ENCODE measurements at places on chromosomes 4 and X.
A peak's percentile ranks its signal among the peaks of the same experiment; 100 is the strongest.

- no peak for DNase-seq
These were observed 482.2 kb downstream of the CFAP47 start for GRCh38 chrX:36401774-36402173.

DNA sequence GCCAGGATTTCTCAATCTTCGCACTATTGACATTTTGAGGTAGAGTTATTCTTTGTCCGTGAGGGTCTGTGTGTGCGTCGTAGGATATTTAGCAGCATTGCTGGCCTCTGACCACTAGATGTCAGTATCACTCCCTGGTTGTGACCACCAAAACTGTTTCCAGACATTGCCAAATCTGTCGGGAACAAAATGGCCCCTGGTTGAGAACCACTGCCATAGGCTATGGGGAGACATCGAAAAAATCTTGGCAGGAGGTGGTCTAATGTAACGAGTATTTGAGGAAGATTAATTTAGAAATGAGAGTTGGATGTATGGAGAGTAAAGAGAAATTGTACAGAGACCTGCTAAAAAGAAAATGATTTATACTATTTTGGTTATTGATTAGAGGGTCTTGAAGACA is 108.4 kb downstream of the DOCK11 start:
- DNase-seq = peak; percentile 4

- DNase-seq = no peak
These were observed 82.4 kb downstream of the ATP10D start for GRCh38 chr4:47567511-47567910.

DNA sequence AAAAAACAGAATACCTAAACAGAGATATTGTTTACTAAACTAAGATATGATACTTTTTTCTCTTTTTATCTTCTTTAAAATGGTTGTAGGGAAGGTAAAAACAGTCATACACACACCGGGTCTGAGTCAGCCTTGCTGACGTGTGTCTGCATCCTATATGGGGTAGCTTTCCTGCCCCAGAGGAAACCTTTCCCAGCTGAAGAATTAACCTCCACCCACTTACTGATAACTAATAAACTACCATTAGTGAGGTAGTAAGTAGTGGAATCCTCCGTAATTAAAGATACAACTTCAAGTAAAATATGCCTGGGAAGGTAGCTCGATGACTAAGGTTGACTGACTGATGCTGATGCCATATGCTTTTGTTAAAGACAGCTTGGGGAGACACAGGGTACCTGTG is 312.2 kb downstream of the DCTD start:
- no peak for DNase-seq

- no peak for DNase-seq
These were observed 434.3 kb downstream of the PDGFC start for GRCh38 chr4:156537286-156537685.

DNA sequence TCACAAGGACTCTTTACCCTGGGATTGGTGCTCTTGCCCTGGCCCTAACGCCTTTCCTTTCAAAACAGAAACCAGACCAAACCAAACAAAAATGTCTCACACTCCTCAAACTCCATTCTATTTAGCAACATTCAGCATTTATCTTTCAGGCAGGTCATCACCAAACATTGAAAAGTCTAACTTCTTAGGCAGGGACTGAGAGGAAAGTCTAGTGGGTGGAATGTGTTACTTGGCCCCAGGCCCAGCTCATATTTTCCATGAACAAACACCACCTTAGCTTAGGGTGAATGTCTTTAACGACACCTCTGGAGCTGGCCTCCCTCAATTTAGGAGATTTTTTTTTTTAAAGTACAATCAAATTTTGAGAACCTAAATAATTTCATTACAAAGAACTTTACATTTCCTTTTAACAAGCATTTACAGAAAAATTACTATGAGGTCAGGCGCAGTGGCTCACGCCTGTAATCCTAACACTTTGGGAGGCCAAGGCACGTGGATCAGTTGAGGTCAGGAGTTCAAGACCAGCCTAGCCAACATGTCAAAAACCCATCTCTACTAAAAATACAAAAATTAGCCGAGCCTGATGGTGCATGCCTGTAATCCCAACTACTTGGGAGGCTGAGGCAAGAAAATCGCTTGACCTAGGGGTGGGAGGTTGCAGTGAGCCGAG is 10.2 kb upstream of the N4BP2 start:
- DNase-seq = peak; percentile 11

GRCh38 chr4:10982305-10982704 is 297.7 kb upstream of the CLNK start:
- no peak for DNase-seq

- DNase-seq = no peak
These were observed 62.6 kb downstream of the DCLK2 start for GRCh38 chr4:150140774-150141400.

DNA sequence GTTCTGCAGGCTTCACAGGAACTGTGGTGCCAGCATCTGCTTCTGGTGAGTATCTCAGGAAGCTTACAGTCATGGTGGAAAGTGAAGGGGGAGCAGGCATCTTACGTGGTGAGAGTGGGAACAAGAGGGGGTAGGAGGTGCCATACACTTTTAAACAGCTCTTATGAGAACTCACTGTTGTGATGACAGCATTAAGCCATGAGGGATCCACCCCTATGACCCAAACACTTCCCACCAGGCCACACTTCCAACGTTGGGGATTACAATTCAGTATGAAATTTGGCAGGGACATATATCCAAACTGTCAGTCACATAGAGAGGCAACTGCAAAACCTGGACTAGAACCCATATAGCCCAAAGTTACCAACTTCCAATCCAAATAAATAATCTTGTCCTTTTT is 43.1 kb upstream of the ZCCHC12 start:
- no peak for DNase-seq

DNA sequence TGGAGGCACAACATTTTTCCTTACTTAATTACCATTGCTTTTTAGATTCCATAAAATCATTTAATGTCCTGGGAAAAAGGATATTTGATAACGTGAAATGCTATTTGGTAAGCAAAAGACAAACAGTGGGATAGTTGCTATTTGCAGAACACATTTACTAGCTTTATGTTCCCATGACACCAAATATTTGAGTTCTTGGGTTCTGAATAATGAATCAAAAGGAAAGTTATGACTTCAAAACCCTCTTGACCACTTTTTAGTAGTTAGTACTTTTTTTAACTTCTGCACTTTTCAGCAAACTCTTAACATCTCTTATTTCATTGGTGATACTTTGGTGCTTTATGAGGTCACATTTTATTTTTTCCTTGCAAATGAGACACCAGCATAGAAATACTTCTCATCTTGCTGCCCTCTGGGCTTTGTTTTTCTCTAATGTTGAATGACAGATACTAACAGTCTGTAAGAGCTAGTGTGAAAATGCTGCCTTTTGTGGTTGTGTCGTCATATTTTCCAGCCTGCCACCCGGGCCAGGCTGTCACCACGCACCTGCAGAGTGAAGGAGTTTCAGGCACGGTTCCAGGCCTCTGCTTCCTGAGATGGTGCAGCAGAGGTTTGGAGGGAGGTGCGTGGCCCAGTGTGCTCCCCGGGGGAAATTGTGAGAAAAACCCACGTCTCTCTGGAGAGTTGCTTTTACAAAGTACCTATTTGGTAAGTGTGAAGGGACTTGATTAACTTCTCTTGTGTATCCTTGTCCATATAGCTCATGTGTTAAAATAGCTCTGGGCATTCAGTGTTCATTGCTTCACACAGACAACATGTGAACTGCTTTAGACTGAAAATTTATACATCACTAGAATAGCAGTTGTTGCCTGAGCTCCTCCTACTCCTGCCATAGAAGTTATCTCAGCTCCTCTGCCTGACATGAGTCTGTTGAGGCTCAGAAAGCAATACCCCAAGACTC is 34.7 kb downstream of the MSL3 start:
- peak; percentile 51 for DNase-seq

GRCh38 chrX:103640401-103641155 is 11.8 kb downstream of the TCEAL1 start:
- no peak for DNase-seq

DNA sequence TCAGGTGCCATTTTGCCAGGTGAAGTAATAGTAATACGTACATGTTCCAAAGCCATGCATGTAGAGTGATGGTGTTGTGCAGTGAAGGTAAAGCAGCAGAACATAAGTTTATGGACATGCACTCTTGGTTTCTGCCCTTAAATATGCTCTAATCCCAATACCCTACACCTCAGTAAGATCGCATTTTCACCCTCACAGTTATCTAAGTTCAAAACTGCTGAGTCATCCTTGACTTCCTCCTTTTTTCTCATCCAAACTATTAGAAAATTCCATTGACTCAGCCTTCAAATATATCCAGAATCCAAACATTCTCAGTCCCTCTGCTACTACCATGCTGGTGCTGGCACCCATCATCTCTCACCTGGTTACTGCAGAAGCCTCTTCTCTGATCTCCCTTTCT is 652.9 kb upstream of the IGFBP7 start:
- DNase-seq = no peak

DNA sequence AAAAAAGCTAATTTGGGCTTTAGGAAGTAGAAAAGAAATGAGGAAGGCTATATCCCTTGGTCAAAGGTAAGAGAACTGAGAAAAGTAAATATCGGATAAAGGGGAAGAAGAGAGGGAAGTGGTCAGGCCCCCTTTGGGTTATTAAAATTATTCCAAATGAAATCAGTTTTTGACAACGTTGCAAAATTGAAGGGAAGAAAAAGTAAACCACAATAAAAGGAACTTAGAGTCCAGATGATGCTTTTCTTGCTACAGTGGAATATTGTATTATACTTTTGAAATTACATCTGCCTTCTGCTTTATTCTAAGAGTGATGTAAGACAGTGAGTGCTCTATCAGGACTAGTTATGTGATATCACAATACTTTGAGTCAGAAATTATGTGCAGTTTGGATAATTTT is 59.4 kb upstream of the RBPJ start:
- no peak for DNase-seq

Measured in stimulated activated CD8-positive, alpha-beta memory T cell treated with anti-CD3 and anti-CD28 coated beads, Interleukin-4, amount 100 ng/mL, for 24 hours (primary cell).